Activated T-cell treated with anti-CD3 and anti-CD28 coated beads, Interleukin-2, amount 50 U/mL, for 4 hours (primary cell): ENCODE measurements at places on chromosomes 5 and 9. TPM values are rescaled to one million over a fixed set of nuclear protein-coding genes. Genes with fewer than 3 reads are reported as not detected.

IGIP gene
- total RNA-seq, result 1.5 TPM

RELL2 gene
- 29.5 TPM for total RNA-seq

PDLIM7 gene
- 22.1 TPM for total RNA-seq

SPARC gene
- total RNA-seq, result 2.6 TPM

LOX gene
- 0.27 TPM for total RNA-seq

GFI1B gene
- total RNA-seq, result 0.16 TPM

WDR31 gene
- 0.73 TPM for total RNA-seq

SPATA31D4 gene
- total RNA-seq, result not detected

PCDHB9 gene
- total RNA-seq, result not detected

FOXI1 gene
- not detected for total RNA-seq
